ENCODE measurements at places on chromosomes 5 and 9.

DNA sequence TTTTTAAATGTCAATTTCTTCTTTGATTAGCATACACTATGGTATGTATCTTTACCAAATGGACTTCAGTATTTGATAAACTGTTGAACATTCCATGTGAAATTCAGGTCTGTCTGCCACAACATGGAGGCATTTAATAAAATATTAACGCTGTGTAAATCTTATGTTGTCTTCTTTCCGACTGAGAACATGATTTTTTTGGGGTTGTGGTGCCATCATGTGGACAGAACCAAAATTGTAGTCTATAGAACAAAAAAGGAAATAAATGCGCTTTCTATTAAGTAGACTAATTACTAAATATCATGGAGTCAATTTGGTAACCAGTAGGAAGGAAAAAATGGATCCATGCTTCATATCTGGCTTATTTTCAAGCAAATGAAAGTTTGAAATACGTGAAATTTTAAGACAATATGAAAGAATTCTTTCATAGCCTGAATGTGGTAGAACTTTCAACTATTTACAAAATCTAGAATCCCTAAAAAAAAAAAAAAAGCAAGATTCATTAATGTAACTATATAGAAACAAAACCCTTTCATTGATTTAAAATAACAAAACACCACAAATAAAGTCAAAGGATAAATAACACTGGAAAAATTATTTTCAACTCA lies 2.8 kb upstream of the PLK2 start:
- DNase-seq = peak; percentile 60

- no peak for DNase-seq
Measured at GRCh38 chr5:135493406-135494180, 41.4 kb upstream of the TIFAB start.

GRCh38 chr9:126589349-126589748 lies 24.4 kb upstream of the LMX1B start:
- DNase-seq = no peak

DNA sequence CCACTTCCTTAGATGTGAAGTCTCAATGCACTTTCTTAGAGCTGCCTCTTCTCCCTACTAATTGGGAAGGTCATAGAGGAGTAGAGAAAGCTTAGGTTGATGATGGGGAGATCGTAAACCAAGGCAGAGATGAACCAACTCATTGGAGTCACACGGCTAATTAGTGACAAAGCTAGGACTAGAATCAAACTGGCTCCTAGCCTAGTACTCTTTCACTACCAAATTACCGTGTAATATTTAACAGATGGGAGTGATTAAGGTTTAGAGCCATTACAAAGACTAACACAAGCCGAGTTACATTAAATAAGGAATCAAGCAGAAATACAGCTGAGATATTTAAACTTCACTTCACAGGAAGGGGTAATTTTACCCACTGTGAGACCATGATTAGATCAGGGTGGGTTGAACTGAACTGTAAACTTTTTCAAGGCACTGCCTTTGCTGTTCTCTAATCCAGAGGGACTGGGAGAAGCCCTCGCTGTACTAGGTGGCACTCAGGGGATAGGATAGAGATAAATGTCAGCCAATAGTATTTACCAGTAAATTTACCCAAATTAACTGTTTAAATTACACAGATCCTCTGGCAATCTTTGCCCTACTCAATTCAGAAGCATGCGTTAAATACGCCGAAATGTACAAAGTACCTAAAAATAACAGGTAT lies 166.4 kb upstream of the PIK3R1 start:
- no peak for DNase-seq

DNA sequence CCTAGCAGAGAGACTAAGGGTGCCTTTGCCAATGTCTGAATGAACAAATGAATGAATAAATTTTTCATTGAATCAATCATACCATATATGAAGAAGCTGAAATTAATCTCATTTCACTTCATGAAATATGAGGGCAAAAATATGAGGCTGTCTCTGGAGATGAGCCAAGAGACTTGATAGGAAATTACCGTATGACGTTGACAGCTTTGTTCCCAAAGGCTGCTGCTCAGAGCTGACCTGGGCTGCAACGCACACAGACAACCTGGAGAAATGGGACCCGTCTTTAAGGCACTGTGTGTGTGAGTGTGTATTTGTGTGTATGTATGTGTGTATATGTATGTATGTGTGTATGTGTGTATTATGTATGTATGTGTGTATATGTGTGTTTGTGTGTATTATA lies 226.1 kb downstream of the IRX2 start:
- no peak for DNase-seq

- no peak for DNase-seq
Measured at GRCh38 chr5:78899922-78900362, 85.2 kb downstream of the ARSB start.

- peak; percentile 57 for DNase-seq
Measured at GRCh38 chr9:129138476-129139232, 27.4 kb downstream of the PTPA start.

DNA sequence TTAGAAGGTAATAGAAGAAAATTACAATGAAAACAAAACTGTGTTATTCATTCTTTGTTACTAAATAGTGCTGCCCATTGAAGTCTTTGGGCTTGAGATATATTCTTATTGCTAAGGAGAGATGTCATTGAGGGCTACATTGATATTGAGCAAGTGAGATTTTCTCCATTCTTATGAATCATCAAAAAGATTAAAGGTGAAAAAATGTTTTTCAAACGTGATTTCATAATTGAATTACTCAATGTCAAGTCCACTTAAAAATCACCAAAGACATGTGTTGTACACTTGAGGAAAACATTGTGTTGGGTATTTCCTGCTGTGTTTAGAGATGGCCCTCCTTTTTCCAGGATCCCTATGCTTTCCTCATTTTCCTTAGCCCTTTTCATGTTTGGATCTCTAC lies 448.1 kb downstream of the NFIB start:
- DNase-seq = no peak

DNA sequence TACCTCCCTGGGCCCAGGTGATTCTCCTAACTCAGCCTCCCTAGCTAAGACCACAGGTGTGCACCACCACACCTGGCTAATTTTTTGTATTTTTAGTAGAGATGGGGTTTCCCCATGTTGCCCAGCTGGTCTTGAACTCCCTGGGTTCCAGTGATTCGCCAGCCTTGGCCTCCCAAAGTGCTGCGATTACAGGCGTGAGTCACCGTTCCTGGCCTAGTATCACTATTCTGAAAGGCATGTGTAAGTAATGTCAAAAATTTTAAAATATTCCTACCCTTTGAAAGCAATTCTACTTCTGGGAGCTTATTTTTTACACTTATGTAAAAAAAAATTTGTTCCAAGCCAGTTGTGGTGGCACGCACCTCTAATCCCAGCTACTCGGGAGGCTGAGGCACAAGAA lies 27.1 kb upstream of the TLE1 start:
- no peak for DNase-seq

DNA sequence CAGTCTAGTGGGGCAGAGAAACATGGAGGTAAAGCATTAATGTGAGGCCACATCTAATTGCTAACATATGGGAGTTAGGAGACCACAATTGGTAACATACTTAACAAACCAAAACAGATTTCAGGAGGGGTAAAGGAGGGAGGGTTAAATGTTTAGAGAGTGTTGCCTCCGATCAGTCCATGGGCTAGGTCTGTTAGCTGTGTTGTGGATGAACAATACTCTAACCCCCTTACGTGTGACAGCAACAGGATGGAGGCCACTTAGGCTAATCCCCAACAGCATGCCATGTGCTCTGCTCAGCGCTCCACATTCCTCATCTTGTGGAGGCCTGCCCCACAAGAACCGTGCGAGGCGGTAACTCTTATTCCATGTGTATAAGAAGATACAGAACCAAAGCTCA lies 167.0 kb downstream of the CRB2 start:
- no peak for DNase-seq

- DNase-seq = peak; percentile 68
Measured at GRCh38 chr5:146340260-146341081, 1.8 kb downstream of the POU4F3 start.

DNA sequence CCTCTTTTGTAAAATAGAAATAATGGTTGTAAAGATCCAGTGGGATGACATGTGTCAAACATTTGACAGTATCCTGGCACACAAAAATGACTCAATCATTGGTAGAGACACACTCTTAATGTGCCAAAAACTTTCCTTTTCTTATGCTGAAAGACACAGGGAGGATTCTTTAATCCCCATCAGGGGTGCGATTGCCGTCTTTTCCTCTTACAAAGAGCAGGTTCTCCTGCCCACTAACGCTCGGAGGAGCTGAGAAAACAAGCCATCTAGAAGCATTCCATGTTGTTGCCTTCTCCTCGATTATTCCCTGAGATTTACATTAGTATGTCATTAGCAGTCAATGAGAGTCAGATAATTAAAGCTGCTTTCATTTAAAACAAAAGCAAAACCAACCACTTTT lies 342.6 kb upstream of the CCNH start:
- DNase-seq = no peak

- DNase-seq = no peak
Measured at GRCh38 chr5:158907856-158908255, 191.9 kb downstream of the EBF1 start.

Data from right lung (tissue), 10 donors.